CD4-positive, alpha-beta T cell treated with Interleukin-6 at 100 ng/mL for 8 hours (primary cell): ENCODE measurements at places on chromosomes 12 and 14.

DNA sequence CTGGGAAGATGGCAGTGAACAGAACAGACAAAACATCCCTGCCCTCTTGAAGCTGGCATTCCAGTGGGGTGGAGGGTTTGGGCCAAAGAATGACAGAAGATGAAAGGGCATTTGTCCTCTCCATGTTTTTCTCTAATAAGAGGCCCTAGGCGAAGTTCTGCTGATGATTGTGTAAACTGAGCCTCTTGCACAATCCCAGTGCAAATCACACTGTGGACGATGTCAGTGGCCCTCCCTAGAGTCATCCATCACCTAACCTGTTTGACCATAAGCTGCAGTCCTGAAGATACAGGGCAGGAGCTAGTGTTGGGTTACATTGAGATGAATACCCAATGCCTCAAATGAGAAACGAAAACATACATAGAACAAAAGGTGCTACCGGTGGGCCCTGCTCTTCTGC is 622.4 kb upstream of the TBX3 start:
- DNase-seq: no peak

- DNase-seq: no peak
Measured at GRCh38 chr14:36256126-36256801, 64.2 kb downstream of the MBIP start.

- no peak for DNase-seq
Measured at GRCh38 chr14:51457843-51458562, 193.7 kb upstream of the FRMD6 start.

DNA sequence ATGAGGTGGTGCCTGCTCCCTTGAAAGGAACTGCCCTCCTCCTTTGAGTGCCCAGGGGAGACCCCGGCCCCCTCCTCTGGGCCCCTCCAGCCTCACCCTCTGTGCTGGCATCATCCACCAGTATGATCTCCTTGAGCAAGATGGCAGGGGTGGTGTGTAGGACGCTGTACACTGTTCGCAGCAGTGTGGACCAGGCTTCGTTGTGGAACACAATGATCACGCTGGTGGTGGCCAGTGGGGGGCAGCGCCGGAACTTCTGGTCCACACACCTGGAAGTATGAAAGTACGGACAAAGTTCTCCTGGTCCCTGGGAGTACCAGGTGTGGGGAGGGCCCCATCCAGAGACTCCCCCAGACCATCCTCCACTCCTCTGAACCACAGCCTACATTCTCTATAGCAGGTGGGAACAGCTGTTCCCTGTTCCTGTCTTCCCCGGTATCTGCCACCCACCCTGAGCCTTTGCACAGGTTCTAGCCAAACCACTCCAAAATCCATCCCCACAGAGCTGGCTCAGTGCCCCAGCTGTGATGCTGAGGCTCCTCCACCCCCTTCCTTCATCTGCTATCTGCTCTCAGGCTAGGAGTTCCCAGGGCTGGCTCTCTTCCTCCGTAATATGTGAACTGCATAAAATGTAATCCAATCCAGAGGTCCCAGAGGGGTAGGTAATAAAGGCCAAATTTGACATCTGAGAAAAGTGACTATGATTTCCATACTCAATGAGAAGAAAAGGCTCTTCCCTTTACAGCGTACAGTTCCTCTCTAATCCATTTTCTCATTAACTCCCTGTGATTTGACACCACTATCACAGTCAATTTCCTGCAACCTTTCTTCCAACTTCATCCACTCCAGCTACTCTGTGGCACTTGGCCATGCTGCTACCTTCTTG is 13.9 kb downstream of the GALNT6 start:
- DNase-seq: no peak

- DNase-seq: no peak
Measured at GRCh38 chr12:27337376-27337775, 4.7 kb downstream of the BMAL2 start.

- DNase-seq: no peak
Measured at GRCh38 chr12:95205685-95206084, 11.6 kb downstream of the FGD6 start.

- DNase-seq: no peak
Measured at GRCh38 chr12:130540376-130540775, 175.7 kb downstream of the RIMBP2 start.

DNA sequence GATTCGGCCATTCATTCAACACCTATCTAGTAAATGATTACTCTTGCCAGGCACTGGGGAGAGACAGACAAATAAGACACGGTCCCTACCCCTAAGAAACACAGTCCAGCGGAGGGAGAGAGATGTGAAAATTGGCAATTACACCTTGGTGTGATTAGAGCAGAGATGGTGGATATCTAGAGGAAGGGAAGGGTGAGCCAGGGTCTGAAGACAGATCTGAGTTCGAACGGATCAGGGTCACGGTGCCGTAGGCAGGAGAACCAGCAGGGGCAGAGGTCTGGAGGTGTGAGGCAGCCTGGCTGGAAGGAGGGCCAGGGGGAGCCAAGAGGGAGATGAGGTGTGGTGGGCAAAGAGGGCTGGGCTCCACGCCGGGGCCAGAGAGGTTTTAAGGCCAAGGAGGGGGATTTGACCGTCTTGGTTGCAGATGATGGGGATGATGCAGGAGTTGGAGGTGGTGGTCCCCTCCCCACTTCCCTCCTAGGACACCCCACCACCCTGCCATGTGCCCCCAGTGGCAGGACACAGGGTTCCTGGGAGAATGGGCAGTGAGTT is 27.1 kb downstream of the FAM222A start:
- no peak for DNase-seq

DNA sequence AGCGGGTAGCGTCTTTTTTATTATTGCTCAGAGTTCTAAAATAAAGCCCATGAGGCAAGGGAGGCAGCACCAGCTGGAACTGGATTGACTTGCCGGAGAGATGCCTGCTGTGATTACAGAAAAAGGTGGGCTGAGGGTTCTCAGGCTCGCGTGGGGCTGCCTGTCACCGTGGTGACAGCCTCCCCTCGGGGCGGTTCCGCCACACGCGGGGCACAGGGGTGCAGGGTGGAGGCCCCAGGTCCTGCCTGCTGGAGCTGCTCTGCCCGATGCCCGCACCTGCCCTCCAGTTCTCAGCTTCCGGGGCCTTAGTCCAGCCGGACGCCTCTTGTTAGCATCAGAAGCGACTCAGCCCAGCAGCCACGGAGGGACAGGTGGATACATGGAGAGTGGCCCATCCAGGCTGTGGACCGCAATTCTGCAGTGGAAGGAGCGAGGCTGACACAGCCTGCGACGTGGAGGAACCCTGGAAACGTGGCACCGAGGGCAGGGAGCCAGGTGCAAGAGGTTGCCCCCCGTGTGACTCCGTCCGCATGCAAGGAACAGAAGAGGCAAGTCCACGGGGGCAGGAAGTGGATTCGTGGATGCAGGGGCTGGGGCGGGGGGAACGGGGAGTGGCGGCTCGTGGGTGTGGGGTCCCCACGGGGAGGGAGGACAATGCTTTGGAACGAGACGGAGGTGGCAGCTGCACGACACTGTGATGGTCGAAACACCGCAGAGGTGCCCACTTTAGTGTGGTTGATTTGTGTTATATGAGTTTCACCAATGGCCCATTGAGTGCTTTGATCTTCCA is 79.5 kb downstream of the GALNT9 start:
- DNase-seq: no peak

- DNase-seq: no peak
Measured at GRCh38 chr12:9943240-9943639, 11.1 kb upstream of the CLEC2A start.

DNA sequence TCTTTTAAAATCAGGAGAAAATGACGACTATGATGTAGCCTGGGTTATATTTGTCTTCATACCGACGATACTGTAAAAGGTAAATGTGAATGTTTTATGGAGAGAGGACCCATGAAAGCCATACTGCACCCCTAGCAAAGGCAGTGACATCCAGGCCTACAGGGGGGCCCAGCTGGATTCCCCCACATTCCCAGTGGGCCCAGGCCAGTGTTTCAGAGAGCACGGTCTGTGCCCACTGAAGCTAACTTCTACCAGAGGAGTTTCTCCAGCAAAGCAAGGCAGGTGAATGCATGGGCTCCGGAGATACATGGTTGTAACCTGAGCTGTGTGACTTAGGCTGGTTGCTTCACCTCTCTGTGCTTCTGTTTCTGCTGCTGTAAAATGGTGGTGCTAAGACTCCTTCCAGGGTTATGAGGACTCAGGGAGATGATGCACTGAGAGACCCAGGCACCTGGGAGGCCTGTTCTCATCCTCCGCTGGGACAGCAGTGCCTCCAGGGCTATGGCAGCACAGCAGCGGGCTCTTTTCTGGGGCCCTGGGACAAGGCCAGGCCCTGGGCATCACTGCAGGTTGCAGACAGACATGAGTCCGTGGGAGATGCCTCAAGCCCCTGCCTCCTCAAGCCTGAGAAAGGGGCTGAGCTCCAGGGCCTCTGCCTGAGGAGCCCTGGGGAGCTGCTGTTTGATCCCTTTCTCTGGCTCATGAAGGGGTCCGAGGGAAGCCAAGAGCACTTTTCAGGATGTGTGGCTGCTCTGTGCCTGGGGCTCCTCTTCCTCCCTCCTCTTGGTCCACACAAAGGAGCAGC is 73.7 kb downstream of the SERPINA3 start:
- DNase-seq: no peak

DNA sequence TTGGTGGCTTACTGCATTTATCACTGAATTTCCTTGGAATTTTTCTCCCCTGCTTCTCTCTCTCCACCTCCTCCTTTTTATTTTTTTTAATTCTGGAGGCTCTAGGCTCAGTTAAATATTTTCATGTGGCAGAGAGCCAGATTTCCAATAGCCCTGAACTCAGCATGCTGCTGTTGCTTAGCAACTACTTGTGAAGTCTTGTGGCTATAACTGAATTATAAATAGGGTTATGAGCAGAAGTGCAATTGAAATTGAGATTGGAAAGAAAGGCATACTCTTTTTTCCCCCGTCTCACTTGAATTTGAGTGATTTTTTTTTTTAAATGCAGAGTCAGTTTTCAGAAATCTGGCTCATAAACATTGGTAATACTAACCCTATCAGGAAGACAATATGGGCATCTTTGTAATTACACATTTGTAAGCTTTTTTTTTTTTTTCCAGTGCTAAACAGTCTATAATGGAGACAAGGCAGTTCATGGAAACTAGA is 38.3 kb downstream of the ATF7IP start:
- DNase-seq: peak; percentile 46

DNA sequence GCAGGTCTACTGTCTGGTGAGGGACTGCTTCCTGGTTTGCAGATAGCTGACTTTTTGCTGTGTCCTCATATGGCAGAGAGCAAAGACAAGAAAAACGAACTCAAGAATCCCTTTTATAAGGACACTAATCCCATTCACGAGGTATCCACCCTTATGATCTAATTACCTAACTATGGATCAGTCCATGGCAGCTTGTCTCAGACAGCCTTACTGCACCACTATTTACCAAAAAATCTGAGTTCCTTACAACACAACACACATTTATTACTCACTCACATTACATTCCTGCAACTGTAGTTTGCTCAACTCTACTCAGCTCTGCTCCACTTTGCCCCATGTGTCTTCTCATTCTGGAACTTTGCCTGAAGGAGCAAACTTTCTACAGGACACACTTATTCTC is 10.1 kb upstream of the SLC6A15 start:
- no peak for DNase-seq

- peak; percentile 88 for DNase-seq
Measured at GRCh38 chr12:49662998-49663843, 39.9 kb downstream of the PRPF40B start.

- no peak for DNase-seq
Measured at GRCh38 chr14:31235462-31235861, 27.9 kb upstream of the HECTD1 start.

- peak; percentile 54 for DNase-seq
Measured at GRCh38 chr14:95516554-95517181, at the start of gene SYNE3. Gene SYNE3 (minus strand): TSS chr14:95516650. CDS start chr14:95475821, 40,829 bp downstream.

GRCh38 chr12:2221030-2221621 is 168.3 kb downstream of the CACNA1C start:
- no peak for DNase-seq

- no peak for DNase-seq
Measured at GRCh38 chr12:7915661-7916403, 20.2 kb downstream of the SLC2A3 start.

DNA sequence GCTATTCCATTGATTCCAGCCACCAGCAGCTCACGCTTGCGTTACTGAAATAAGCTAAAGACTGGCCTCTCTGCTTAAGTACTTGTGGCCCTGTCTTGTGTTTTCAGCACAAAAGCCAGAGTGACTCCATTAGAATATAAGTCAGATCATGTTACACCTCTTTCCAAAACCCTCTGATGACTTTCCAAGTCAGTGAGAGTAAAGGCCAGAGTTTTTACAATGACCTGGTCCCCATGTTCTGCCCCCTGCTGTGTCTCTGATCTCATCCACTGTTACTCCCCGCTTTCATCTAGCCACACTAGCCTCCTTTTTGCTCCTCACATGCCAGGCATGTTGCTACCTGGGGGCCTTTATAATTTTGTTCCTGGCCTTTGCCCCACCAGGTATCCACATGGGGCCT is 6.9 kb upstream of the CKAP4 start:
- no peak for DNase-seq

- DNase-seq: no peak
Measured at GRCh38 chr14:100660498-100660881, 66.2 kb upstream of the DLK1 start.

DNA sequence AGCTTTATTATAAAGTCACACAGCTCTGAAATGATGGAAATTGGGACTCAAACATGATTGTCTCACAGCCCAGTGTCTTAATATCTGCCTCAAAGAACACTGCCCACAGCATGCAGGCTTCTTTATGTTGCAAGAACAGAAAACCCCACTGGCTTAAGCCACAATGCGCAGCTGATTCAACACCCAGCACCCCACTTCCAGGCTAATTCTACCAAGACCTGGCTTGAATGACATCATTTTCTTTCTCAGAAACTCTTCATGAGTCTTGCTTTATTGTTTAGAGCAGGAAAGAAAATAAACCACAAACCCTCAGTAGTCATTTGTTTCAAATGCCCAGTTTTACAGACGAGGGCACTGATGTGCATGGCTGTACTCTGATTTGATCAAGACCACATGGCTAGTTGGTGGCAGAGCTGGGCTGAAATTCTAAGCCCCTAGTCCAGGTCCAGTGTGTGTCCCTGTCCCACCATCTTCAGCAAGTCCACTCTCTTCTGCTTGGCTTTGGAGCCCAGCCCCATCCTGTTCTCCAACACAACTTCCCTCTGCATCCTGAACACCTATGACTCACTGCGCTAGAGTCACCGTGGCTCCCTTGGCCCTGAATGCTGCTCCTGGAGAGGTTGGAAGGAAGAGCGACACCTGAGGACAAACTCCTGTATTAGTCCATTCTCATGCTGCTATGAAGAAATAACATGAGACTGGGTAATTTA is 50.3 kb upstream of the SRSF5 start:
- no peak for DNase-seq

- DNase-seq: no peak
Measured at GRCh38 chr14:68263563-68264259, 444.1 kb downstream of the RAD51B start.

GRCh38 chr12:120468325-120468820 is 1.2 kb downstream of the SRSF9 start:
- DNase-seq: no peak

DNA sequence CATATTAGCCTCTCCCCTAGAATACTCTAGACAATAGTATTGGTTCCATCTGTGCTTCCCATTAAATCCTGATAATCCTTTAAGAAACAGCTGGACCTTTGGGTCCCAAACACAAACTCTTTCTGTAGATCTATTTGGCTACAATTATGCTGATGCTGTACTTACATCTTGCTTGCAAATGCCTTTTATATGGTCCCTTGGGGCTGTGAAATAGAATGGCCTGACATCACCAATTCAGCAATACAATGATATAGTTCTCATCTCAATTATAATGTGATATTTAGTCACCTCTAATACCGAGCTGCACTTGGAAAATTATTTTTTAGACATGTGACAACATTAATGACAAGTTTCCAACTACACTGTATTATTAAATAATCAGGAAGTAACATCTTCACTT is 261.5 kb downstream of the SOX5 start:
- no peak for DNase-seq
